ENCODE measurements at places on chromosomes 7 and 10.
A peak's percentile ranks its signal among the peaks of the same experiment; 100 is the strongest.

- peak; percentile 91 for DNase-seq
Measured at GRCh38 chr7:76201732-76202665, at the start of gene SRRM3. SRRM3 (plus strand) TSS chr7:76201896; CDS start chr7:76235067, 33,171 bp downstream.

GRCh38 chr7:36487756-36488336, 98.2 kb downstream of the ANLN start:
- peak; percentile 35 for DNase-seq

DNA sequence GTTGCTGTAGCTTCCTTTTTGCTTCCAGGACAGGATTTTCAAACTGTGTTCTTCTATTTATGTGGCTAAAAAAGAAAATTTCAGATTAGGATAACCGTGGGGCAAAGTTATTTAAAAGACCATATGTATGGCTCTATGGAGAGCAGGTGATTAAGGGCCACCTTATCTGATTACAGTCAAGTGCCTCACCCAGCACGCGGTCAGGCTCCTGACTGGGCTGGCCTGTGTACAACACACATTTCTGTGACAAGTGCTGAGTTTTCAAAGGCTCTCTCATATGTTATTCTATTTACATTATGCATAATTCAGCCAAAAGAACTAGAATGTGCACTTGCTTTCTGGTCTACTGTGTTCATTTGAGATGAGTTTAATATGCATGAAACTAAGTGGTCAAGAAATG, 547.4 kb downstream of the PHTF2 start:
- DNase-seq = no peak

GRCh38 chr7:100632951-100633717, 8.2 kb downstream of the TFR2 start:
- peak; percentile 62 for DNase-seq

DNA sequence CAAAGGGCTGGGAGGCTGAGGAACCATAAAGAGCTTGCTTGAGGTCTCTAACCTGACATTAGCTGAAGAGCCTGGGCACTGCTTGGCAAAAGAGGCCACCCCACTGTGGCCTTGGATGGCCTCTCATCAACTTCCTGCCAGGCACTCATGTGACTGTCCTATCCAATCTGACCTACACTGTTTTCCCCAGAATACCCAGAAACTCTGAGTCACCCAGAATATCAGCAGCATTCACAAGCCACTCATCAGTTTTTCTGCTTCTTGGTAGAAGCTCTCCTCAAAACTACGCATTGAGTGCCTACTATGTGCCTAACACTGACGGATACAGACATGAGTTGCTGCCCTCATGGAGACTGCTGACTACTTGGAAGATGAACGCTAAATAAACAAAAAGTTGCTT, 4.1 kb upstream of the NT5C2 start:
- DNase-seq = peak; percentile 94

DNA sequence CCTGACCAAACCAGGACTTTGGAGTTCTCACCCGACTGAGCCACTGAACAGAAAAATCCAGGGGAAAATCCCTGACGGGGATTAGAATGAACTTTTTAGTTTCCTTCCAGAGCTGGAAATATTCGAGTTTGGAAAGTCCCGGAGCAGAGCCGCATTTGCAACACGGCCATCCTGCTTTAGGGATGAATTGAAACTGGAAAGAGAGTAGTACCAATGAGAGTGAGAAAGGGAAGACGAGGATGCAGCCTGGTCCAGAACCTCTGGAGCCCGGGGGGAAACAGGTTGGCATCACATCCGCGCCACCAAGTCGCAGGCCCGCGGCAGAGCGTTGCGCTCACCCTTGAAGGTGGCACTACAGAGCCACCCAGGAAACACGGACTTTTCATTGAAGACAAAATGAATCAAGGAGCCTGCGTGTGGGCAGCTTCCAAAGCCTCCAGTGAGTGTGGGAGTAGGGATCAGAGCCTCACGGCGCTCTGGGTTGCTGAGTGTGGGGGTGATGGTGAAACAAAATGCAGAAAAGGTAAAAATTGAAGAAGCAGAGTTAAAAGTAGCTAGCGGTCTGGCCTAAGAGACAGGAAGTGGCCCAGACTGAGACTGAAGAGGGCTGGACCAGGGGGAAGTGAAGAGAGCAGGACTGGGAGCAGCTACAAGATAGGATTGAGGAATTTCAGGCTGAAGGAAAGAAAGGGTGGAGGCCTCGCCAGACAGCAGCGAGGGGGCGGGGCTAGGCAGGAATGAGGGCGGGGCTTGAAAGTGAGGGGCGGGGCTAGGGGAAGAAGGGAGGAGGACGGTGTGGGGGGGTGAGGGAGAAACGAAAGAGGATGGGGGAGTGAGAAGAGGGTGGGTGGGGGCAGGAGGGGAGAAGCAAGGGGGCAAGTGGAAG, 1.8 kb downstream of the SMURF1 start:
- DNase-seq = peak; percentile 71

DNA sequence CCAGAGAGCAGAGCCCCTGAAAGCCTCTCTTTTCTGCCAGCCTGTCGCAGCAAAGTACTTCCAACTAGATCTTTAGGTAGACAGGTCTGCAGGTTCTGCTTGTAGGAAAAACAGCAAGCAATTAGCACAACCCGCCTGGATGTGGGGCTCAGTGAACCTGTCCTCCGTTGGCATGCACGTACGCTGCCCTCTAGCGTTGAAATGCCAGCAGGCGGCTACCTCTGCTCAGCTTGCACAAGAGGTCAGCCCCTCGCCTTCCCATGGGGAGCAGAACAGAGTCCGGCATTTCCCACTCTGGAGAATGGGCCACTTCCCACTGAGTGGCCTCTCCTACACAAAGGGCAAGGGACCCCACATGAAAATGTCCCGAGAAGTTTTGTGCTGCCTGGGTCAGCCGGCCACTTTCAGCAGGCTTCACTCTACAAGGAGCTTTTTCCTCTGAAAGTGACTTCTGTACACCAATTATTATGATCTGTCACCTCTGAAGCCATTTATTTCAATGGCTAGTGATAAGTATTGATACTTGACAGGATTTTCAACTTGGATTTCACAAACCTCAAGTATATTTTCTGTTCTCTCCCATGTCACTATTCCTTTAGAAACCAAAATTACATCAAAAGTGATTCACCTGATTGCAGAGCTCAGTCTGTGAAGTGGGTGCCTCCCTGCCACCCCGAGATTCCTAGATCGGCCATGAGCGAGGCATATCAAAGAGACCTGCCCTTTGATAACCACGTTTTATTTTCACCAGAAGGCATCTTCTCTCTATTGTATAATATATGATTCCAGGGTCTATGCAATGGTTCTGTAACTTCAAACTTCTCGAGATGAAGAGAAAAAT, 56.7 kb downstream of the JCAD start:
- DNase-seq = peak; percentile 57

GRCh38 chr10:47376522-47377220, 7.4 kb downstream of the ZNF488 start:
- DNase-seq = no peak

GRCh38 chr7:134184767-134185166, 57.6 kb downstream of the LRGUK start:
- no peak for DNase-seq

GRCh38 chr7:106756884-106757283, 95.9 kb upstream of the CCDC71L start:
- DNase-seq = no peak

- DNase-seq = no peak
Measured at GRCh38 chr7:113770146-113770738, 148.6 kb downstream of the PPP1R3A start.

GRCh38 chr10:79306644-79307220, 40.5 kb upstream of the PPIF start:
- no peak for DNase-seq

GRCh38 chr10:127928021-127928806, 21.3 kb downstream of the PTPRE start:
- DNase-seq = no peak

DNA sequence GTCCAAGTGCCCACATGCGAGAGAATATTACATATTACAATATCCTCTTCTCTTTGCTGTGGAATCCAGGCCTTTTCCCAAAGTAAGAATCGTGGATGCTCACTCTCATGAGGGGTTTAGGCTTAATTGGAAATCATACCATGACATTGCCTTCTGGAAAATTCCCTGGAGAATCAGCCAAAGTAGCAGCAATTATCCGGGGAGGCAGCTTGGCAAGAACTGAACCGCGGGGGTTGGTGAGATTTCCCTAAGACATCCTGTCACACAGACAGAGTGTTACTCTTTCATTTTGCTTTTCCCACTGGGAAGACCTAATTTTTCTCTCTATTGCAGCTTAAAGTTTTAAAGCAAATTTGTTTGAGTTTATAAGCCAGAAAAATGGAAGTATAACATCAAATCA, 463.6 kb upstream of the DPP6 start:
- DNase-seq = no peak

DNA sequence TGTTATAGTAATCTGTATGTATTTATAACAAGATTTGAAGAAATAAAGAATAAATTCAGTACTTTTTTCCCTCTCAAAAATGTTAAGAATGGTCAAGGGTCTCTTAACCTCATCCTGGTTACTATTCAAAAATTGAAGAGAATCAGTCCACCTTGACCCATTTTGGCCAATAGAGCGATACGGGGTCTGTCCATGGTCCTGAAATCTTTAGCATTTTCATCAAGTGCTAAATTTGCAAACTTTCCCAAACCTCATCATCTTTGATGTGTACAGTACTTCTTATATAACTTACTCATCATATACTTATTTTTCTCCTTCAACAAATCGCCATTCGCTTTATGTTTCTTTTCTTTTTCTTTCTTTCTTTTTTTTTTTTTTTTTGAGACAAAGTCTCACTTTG, 23.6 kb downstream of the TMEM178B start:
- DNase-seq = peak; percentile 23

DNA sequence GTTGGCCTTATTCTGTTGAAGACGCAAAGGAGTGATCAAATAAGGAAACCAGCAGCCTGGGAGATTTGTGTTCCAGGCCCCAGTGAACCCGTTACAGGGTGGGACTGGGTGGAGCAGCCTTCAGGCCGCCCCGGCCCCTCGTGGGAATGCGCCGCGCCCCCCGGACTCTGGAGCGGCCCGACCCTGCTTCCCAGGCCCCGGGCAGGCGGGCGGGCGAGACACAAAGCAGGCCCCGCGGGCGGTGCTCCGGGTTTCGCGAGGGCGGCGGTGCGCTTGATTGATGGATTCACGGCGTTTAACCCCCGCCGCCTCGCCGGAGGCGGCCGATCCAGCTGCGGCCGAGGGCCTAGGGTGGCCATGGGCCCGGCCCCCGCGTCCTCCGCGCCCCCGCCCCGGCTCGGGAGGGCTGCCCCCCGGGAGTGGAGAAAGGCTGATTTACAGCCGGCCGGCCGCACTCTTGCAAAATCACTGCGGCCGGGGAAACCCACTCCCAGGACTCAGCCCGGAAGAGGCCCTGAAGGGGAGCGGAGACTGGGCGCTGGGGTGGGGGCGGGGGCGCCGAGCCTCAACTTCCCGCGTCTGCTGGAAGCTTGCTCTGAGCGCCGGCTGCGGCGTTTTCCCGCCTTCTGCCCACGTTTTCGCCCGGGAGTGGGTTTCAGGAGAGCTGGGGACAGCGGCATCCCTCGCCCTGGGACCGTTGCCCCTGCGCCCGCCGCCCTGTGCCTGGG, 299.6 kb upstream of the NFE2L3 start:
- DNase-seq = no peak

GRCh38 chr10:28912017-28912783, 234.9 kb downstream of the BAMBI start:
- no peak for DNase-seq

- DNase-seq = no peak
Measured at GRCh38 chr10:53489335-53490182, 717.0 kb upstream of the MBL2 start.

- DNase-seq = no peak
Measured at GRCh38 chr7:71824006-71824760, 588.0 kb downstream of the CALN1 start.

DNA sequence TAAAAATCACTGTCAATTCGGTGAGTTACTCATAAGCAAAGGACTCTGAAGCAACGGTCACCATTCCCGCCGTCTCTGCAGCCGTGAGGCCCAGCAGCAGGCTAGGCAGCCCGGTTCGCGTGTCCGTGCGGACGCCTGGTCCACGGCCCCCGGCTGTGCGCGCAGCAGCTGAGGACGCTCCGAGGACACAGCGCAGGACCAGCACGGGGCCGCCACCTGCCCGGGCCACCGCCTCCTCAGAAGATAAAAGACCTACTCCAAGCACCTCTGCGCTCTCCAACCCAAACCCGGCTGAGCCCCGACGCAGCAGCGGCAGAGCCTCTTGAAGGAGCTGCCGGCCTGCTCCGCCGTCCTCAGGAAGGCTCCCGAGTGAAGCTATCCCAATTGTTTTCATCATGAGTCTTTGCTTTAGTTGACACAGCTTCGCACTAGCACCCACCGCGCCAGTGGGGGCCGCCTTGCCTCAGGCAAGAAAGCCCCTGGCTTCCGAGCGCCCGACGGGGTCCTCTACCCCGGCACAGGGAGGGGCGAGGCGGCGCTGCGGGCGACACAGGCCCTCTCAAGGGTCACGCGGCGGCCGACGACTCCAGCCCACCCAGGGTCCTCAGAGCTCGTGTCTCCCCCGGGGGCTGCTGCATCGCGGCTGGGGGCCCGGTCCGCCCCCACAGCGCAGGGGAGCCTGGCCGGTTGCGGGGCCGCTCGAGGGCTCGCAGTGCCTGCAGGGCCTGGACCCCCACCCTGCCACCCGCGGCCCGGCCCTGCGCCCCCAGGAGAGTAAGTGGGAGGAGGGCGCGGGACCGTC, 16.9 kb upstream of the GPR146 start:
- DNase-seq = peak; percentile 58

DNA sequence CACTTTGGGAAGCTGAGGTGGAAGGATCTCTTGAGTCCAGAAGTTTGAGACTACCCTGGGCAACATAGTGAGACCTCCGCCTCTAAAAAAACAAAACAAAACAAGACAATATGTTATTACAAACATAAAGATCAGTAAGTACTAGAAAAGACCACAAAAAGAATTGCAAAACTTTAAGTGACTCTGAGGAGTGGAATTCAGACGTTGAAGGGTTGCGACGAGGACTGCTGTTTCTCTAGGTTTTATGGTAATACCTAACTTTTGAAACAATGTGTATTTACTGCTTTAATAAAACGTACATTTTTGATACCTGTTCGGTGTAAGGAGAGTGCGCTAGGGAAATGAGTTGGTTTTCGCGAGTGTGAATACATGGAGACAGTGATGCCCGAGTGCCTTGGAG, 250.4 kb downstream of the GATA3 start:
- DNase-seq = no peak

DNA sequence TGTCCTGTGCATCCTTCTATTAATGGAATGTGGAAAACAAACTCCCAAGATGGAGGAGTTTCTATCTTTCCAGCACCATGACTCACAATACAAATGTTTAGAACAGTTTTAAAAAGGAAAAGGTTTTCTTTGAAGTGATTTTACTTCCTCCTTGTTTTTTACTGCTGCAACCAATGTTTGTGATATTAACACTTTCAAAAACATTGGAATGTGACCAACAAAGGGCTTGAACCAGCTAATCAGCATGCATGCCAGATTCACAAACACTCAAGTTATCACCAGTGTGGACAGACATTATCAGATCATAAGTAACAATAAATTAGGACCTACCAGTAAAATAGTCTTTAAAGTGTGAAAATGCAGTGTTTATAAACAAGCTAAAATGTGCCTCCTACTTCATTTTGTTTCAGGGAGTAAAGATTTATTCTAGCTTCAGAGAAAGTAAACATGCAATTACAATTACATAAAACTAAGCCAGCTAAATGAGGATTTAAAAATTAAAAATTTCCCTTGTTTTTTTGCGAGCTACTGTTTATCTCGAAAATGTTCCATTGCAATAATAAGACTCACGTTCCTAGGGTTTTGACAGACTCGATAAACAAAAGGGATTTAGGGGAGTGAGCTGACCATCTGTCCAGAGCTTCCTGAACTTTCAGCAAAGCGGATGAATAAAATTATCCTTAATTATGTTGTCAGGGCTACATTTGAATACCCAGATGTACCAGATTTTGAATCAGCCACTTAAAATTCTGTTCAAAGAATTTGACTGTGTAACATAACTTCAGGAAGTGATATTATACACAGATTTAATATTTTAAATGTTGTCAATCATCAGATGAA, 29.8 kb downstream of the CPVL start:
- DNase-seq = no peak

Data from erythroblast (primary cell).